ENCODE measurements at places on chromosomes 2 and 18.

DNA sequence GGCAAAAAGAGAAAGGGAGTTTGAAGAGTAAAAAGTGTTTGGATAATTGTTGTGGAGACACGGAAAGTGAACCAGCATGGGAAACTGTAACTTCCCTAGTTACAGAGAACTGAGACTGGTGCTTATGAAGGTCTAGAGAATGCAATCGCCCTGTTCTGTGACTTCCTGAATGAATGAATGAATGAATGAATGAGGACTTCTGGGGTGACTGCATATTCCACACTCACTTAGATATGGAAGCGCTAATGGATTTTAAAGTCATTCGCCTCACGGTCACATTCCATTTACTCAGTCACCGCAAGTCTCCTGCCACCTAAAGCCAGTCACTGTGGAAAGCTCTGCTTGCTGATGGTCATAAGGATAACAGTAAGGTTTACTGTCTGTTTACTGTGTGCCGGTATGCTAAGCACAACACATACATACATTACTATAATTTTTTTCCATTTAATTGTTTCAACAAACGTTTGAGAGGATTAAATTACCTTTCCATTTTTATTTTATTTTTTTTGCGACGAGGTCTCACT lies 138.2 kb downstream of the CABLES1 start:
- no peak for DNase-seq

DNA sequence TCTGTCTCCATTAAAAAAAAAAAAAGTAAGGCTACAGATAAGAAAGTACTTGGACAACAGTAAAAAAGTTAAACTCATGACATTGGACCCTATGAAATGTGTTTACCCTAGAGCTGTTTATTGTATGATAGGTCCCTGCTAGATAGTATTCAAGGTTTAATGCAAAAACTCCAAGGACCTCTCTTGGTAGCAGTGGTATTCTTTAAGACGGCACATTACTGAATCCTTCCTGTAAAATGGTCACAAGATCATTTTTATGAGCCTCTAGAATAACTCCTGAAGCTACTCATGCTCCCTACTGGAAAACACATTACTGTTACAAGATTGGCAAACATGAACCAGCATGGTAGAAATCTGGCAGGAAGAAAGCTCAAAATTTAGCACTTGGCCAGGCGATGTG lies 38.8 kb downstream of the GALM start:
- no peak for DNase-seq

DNA sequence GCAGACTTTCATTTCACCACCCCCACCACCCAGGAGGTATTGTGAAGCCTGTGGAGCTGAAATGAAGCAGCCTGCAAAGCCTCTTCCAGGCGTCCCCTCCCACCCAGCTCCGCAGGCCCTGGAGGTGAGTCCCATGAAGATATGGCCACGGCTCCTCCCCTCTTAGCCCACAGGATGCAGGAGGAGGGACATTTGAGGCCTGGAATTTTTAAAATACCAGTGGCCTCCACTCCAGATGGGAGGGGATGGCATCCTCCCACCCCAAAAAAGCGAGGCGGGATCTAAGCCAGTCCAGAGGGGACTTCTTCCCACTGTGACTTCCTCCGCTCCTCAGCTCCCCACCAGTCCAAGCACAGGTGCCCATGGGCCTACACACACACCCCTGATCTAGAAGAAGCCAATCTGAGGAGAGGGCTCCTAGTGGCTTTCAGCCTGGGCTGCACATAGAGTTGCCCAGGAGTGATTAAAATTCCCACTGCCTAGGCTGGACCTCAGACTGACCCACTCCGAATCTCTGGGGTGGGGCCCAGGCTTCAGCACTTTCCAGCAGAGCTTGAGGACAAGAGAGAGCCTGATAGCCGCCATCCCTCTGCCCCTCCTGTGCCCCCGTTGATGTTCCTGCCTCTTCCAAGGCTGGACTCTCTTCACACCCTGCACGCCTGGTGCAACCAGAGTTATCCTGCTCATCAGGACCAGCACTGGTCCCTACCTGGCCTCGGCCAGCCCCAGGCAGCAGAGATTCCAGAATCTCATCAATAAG lies 206.9 kb downstream of the TNS1 start:
- DNase-seq, result peak; percentile 88

- no peak for DNase-seq
Observed at GRCh38 chr18:70082430-70082829, 123.1 kb downstream of the RTTN start.

DNA sequence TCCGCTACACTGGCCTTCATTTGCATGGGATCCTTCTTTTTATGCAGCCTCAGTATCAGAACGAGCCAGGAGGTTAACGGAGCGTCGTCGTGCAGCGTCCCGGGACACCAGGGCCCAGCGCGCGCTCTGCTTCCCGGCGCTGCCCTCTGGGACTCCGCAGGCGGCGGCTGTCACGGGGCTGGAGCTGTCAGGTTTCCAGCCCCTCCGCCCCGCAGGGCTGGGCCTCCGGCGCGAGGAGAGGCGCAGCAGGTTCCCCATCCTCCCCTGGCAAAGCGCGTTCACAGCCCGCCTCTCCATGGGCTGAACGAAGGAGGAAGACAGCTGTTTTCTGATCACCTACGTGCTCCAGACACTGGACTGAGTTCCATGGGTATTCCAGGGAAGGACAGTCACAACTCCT lies 12.5 kb upstream of the PAX8 start:
- no peak for DNase-seq

DNA sequence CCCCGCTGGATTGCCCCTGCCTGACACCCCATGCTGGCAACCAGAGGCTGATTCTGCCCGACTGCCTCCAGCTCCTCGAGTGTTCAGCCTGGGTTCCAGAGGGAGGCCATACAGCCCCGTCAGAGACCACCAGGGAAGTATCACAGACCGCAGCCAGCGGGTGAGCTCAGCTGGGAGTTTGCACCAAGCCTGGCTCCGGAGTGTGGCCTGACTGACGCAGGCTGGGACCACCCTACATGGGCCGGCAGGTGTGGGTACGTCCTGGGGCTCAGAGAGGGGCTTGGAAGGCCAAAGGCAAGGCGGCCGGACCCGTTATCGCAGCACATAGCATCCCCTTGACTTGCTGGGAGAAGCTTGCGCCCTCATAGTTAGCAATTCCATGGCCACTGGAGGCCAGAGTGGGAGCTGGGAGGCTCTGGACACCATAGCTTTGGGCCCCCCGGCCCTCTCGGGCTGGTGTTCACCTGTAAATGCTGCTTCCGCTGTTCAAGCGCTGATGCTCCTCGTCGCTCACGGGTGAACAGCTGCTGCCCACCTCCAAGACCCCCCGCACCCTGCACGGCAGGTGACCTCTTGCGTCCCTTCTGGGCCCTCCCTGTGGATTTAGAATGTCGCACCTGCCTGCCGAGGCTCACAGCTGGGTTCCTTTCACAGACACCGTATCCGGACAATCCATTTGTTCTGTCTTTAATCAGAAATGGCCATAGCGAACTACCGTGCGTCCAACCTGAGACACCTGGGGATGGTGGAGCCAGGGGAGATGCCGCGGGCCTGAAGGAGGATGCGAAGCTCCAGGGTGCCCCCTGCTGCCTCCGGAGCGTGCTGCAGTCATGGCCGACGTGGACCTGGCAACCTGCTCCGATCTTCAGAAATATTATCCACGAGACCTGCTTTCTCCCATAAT lies 31.2 kb upstream of the SLC66A3 start:
- no peak for DNase-seq

- DNase-seq, result no peak
Observed at GRCh38 chr2:12858786-12859185, 142.1 kb downstream of the TRIB2 start.

- no peak for DNase-seq
Observed at GRCh38 chr2:209525331-209525730, 101.5 kb downstream of the MAP2 start.

GRCh38 chr2:157735532-157735931 lies 106.9 kb upstream of the ACVR1C start:
- DNase-seq, result no peak

- no peak for DNase-seq
Observed at GRCh38 chr18:30149585-30149984, 893.0 kb downstream of the DSC3 start.

- DNase-seq, result no peak
Observed at GRCh38 chr18:13568443-13569392, 157.6 kb downstream of the FAM210A start.

- no peak for DNase-seq
Observed at GRCh38 chr18:49399003-49399402, 61.4 kb downstream of the DYM start.
